ENCODE measurements at places on chromosomes 11 and 22. TPM values are rescaled to one million over a fixed set of nuclear protein-coding genes. Genes with fewer than 3 reads are reported as not detected.

- ATAC-seq, result no peak
Observed at GRCh38 chr22:25060522-25061071, 108.1 kb downstream of the KIAA1671 start.

GRCh38 chr11:74608431-74608830 is 16.0 kb downstream of the POLD3 start:
- ATAC-seq, result no peak

Gene UPK3A
- total RNA-seq, result not detected

DNA sequence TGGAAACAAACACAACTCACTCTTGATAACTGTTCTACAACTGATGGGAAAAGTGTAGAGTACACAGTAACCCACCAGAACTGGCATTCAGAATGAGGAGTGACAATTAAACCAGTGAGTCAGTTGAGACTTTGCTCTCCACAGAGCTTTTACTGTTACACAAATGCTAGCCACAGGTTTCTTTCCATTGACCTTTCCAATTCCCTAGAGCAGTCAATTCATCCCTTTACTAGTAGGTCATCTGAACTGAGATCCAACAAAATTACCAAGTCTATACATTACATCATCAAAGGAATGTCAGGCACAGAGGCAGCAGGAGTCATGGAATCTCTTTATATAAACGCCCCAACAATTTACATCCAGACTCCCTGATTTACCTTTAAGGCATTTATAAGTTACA is 65.9 kb downstream of the PHF21A start:
- no peak for ATAC-seq

Gene PRSS23
- total RNA-seq, result 87.2 TPM

DNA sequence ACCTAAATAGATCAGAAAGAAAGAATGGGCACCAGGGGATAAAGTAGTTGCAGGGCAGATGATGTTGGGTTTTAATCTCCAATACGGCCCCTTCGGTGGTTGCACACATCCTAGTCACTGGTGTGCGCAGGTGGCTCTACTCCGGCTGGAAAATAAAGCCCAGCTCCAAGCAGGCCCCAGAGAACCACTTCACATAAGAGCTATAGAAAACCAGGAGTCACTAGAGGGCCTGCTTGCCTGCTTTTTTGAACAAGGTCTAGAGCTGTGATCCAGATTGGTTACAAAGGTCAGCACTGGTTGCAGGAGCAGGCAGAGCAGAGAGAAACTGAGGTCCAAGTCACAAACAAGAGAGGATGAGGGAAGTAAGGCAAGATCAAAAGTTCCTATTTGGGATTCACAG is 41.5 kb upstream of the MS4A8 start:
- no peak for ATAC-seq

- ATAC-seq, result no peak
Observed at GRCh38 chr11:20873054-20873453, 203.7 kb downstream of the NELL1 start.

DNA sequence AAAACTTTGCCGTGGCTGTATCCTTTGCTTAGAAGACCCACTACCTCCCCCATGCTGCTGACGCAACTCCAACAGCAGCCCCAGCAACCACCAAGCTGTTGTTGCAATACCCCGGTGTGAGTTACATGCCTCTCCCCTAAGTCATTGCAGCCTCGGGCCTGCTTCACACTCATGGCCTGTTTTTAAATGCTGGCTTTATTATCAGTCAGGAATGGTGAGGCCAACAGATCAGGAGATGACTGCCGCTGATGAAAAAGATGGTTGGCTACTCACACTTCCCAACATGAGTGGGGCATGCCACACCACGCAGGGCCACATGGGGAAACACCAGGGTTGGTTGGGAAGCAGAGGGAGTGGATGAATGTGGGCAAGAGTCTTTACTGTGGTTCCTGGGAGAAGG is 171.5 kb upstream of the SYT13 start:
- ATAC-seq, result no peak

Gene GGTLC2
- not detected for total RNA-seq
